Immature natural killer cell (primary cell): ENCODE measurements at places on chromosomes 7 and 10. TPM values are rescaled to one million over a fixed set of nuclear protein-coding genes. Genes with fewer than 3 reads are reported as not detected.

GRCh38 chr10:48493083-48493871, 111.6 kb downstream of the ARHGAP22 start:
- no peak for DNase-seq

- no peak for DNase-seq
Observed at GRCh38 chr10:110017052-110017451, 9.3 kb downstream of the ADD3 start.

DNA sequence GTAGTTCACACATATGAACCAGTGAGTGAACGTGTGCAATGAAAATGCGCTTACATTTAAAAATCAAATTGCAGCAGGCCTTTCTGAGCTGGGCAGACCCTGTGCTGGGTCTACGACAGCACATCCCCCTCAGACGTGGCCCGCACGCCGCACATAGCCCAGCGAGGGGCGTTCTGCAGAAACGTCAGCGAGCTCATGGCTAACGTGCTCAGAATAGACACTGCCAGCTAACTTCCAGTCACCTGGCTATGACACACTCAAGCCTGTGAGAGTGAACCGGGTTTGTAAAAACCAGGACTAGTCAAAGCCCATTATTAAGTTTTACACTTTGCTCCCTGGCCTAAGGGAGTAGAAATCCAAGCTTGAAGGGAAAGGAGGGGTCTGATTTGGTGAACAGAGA, 108.1 kb upstream of the INSIG1 start:
- no peak for DNase-seq

DNA sequence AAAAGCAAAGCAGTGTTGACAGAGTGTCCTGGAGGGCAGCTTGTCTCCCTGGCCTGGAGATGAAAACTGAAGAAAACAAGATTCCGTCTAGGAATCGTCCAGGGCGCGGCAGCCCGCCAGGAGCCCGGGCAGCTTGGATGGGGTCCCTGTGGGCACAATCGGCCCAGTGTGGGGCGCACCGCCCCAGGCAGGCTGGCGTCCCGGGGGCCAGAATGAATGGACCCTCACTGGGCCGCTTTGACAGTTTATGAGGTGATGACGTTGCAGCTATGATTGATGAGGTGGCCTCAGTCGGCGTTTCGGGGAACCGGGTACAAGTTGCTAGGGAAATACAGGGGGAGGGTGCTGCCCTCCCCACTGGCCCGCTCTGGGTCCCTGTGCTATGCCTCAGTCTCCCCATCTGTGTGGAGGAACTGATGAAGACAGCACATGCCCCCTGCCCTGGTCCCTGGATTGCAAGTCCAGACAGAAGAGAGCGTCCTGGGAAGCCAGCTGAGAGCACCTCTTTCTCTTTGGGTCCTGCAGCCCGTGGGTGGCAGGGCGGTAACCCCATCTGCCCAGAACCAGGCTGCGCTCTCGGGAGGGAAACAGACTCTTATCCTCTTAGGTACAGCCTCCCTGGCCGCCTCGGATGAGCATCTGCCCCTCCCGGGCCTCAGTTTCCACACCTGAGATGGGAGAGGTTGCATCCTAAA, 131.3 kb downstream of the LHPP start:
- no peak for DNase-seq

CFTR gene
- not detected for polyA plus RNA-seq
